ENCODE measurements at places on chromosomes 4 and X.

- no peak for DNase-seq
Measured at GRCh38 chrX:105552395-105552794, 269.9 kb upstream of the NRK start.

DNA sequence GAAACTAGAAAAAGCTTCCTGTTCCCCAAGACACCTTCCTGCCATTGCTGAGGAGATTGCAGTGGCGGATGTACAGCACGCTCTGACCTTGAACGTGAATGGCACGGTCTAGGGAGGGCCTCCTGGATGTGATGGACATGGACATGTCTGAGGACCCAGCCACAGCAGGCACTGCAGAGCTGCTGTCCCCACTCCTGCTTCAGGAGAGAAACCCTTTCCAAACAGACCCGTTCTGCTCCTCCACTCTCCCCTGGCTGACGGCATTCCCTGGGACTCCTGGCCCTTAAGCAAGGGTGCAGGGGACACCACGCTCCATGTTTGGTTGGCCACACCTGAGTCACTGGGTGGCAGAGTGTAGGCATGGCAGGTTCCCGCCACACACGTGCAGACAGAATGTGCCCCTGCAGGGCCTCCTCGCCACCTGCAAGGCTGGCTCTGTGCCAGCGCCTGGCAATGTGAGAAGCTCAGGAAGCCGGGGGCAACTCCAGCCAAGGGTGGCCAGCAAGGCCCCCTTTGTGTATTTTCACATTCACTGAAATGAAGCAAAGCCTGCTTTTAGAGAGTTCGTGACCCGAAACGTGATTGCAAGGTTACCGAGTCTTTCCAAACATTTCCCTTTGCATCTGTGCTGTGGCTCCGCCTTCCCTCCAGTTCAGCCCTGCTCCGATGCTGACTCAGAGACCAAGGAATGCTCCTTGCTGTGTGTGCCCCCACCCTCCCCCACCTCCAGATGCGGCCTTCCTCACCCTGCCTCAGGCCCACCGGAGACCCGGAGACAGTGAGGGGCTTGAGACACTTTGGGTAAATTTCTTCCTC, 46.1 kb downstream of the HTRA3 start:
- peak; percentile 30 for DNase-seq

DNA sequence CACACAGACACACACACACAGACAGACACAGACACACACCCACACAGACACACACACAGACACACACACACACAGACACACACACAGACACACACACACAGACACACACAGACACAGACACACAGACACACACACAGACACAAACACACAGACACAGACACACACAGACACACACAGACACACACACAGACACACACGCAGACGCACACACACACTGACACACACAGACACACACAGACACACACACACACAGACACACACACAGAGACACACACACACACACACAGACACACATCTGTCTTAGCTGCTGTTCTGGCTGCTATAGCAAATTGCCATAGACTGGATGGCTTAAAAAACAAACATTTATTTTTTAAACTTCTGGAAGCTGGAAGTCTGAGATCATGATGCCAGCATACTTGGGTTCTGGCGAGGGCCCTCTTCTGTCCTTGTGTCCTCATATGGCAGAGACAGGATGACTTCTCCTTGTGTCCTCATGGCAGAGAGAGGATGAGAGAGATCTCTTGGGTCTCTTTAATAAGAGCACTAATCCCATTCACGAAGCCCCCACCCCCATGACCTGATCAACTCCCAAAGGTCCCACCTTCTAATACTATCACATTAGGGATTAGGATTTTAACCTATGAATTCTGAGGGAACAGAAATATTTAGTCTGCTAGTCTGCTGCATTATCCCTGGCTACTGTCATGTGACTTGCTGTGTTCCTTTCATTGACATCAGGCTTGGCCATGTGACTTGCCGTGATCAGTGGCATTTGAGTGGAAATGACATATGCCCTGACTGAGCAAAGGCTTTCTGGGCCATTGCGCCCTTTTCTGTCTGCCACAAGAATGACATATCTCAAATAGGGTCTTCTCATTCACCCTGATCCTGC, 32.7 kb upstream of the RASGEF1B start:
- DNase-seq: no peak

DNA sequence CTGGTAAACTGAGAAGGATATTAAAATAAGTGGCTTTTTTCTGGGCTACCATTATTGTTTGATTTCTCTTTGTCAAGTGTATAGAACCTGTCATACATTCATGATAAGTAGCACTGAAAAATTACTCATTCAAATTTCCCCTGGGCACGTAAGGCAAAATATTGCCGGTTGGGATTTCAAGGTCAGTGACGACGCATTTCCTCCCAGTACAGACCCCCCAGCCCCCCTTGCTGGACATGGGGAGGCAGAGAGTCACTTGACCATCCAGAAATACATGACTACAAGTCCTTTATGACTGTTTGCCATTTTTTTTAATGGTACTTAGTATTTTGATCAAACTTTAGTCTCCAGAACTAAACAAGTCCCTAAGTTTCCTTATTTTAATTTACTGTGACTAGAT, 6.8 kb upstream of the MND1 start:
- no peak for DNase-seq

DNA sequence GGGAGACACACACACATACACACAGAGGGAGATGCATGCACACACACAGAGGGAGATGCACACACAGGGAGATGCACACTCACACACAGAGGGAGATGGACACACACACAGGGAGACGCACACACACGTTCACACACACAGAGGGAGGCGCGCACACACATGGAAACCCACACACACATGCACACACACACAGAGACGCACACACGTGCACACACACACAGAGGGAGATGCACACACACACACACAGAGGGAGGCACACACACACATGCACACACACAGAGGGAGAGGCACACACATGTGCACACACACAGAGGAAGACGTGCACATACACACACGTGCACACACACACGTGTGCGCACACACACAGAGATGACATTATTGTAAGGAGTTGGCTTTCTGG, 79.1 kb downstream of the HMX1 start:
- no peak for DNase-seq

DNA sequence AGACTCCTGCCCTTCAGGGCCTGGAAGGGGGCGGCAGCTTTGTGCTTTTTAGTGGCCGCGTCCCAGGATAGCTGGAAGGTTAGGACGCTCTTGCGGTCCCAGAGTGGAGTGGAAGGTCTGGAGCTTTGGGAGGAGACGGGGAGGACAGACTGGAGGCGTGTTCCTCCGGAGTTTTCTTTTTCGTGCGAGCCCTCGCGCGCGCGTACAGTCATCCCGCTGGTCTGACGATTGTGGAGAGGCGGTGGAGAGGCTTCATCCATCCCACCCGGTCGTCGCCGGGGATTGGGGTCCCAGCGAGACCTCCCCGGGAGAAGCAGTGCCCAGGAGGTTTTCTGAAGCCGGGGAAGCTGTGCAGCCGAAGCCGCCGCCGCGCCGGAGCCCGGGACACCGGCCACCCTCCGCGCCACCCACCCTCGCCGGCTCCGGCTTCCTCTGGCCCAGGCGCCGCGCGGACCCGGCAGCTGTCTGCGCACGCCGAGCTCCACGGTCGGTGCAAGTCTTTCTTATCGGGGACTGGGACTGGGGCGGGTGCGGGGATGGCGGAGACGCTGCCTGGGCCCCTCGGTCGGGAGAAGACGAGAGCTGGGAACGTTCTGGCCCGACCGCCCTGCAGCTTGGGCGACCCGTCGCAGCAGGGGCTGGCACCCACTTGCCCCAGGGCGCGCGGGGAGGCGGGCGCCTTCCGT, at the start of gene EDNRA:
EDNRA (plus strand) TSS at position 207 of the 686 bp plus-strand sequence. CDS start 4,585 bp downstream, outside the sequence.
- no peak for DNase-seq

DNA sequence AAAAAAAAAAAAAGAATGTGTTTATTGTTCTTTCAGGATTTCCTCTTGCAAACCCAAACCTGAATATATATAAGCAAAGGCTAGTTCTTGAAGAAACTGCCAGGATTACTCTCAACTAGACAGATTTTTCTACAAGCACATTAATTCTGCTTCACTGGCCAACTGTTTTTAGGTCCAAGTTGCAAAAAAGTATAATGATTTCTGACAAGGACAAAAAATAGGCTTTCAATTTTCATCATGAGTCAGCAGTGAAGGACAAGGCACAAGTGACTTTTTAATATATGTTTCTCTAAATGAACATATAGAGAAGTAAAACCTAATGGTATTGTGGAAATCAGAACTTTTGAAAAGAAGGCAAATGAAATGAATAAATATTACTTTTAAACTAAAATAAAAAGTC, 73.7 kb downstream of the ELOVL6 start:
- peak; percentile 89 for DNase-seq

- no peak for DNase-seq
Measured at GRCh38 chrX:545452-545885, 85.1 kb upstream of the SHOX start.

DNA sequence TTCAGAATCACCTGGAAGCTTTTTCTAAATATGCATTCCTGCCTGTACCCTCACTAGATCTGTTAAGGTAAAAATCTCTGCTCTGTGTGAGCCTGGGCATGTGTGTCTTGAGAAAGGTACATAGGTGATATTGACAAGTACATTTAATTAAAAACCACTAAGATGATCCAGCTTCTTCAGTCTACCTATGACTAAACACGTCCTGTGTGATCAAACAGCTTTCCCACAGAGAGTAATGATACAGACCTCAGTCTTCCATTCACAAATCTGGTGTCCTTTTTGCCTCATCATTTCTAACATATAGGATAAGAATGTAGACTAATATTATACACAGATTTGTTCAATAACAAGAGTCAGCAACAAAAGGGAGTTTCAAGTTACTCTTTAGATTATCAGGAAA, 42.6 kb downstream of the GALNT7 start:
- DNase-seq: no peak

DNA sequence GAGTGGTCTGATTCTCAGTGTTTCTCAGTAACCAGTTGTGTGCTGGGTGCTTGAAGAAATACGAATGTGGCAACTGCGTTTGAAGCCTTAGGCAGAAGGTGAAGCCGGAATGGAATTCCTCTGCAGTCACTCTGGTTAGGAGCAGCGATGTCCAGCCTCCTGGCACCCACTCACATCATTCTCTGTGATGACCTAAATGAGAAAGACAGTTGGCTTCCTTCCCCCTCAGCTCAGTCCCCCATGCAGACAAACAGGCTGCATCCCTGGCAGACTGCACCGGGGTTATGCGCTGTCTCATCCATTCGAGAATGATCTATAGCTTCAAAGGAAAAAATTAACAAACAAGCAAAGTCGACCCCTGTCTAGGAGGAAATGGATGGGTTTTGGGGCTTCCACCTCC, 170.1 kb upstream of the SCML1 start:
- DNase-seq: no peak

- no peak for DNase-seq
Measured at GRCh38 chr4:57763070-57763469, 652.9 kb upstream of the IGFBP7 start.

- DNase-seq: no peak
Measured at GRCh38 chr4:65521666-65522065, 148.6 kb downstream of the EPHA5 start.

DNA sequence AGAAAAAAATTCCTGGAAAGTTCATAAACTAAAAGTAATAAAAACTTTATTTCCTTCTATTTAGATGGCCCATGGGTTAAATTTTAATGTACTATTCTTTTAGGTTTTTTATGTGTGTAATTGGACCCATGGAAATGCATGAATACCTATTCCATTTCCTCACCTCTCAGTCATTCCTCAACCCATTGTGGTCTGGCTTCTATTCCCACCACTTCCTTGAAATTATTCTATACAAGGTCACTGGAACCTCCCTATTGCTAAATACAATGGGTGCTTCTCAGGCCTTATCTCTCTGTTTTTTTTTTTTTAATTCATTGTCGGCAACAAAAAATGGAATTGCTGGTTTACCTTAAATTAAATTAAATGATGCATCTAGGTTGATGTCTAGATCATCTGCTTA, 17.2 kb downstream of the SLC39A8 start:
- no peak for DNase-seq

DNA sequence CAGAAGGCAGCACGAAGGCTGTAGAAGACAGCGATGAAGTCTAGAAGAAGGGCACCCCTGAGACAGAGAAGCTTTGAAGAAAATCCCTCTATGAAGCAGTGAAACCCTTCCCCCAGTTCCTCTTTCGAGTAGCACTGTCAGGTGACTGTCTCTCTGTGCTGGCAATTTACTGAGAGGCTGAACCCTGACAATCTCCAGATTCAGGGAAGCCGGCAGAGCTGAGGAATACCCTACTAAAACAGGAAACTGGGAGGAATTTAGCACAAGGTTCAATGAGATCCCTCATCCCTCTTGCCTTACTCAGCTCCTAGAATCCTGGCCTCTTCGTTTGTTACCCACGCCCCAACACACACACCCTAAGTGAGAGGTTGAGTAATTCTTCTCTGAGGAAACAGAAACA, 239.7 kb upstream of the NOCT start:
- DNase-seq: no peak

GRCh38 chr4:74109870-74110605, 11.0 kb upstream of the CXCL2 start:
- peak; percentile 91 for DNase-seq

DNA sequence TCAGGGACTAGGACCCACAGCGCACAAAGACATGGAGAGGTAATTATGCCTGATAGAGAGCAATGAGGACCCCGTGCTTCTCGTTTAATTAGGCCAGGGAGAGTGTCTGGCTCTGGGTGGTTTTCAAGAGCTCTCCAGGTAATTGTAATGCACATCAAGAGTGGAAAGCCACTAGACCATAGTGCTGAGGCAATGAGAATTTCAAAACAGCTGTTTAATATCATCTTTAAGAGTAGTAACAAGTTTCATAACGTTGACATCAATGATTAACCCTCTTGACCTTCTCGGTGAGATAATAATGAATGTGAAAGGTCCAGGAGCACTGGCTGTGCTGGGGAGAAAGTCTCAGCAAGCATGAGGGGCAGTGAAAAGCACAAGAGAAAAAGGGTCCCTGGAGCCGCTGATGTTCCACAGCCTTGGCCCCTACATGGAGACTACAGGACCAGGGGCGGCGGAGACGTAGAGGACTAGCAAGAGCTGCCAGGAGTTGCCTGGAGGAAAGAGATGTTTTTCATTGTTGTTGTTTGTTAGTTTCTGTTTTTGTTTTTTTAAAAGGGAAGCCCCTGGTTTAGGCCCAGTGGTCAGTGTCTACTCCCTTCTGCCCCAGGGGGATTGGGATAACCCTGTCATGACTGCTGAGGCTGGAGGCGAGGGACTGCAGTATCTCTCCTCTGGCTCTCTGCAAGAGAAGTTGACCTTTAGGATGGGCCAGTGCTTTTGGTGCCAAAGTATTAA, 14.8 kb upstream of the CXCR3 start:
- no peak for DNase-seq

- no peak for DNase-seq
Measured at GRCh38 chr4:186759990-186760389, 36.3 kb upstream of the FAT1 start.

DNA sequence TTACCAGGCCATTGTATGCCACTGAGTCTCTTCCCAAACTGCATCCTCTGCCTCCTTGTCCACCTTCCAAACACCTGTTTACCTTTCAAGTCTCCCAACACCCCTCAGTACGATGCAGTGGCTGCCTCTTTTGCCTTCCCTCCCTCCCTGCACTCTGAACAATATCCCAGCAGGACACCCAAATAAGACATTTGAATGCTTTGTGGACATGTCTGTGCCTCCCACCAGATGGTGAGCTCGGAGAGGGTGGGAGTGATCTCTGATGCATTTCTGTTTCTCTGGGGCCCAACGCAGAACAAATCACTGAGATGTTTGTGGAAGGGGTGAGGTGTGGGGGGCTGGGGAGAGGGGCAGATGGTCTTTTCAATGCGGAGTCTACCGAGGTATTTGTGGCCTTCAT, 33.4 kb downstream of the PJA1 start:
- no peak for DNase-seq

- DNase-seq: peak; percentile 36
Measured at GRCh38 chr4:55080174-55080865, 45.1 kb downstream of the KDR start.

- no peak for DNase-seq
Measured at GRCh38 chr4:108446556-108446955, 173.8 kb upstream of the RPL34 start.
